ENCODE measurements at places on chromosomes 6 and 20.

GRCh38 chr6:16436550-16436949 lies 198.2 kb downstream of the GMPR start:
- DNase-seq: no peak

GRCh38 chr6:21359926-21360325 lies 233.6 kb upstream of the SOX4 start:
- DNase-seq: no peak

DNA sequence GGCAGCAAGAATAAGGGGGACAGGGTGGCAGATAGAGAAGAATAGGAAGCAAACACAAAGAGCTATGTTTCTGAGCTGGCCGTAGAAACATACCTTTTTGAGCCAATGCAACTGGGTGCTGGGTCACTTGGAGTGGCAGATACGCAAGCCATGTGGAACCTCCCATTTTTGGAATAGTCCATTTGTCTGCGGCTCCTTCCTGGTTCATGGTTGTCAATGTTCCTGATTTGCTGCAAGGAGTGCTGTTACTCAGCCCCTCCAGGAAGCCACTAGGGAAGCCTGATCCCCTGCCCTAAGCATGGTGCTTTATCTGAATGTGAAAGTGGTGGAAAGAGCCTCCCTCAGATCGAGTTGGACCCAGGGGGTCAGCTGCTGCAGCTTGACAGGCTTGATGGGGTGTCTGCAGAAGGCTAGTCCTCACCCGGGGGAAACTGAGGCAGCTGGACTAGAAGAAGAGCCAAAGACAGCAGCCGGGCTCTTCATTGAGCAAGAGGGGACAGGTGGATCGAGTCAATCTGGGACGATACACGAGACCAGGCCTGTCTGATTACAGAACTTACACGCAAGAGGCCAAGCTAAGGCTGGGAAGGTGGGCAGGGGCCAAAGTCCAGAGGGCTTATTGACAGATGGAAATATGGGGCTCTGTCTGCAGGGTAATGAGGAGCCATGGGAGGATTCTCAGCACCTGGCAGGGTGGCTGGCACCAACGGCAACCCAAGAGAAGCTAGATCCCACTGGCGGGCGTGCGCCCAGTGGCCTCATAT lies 57.4 kb upstream of the CTNNBL1 start:
- no peak for DNase-seq

GRCh38 chr6:39169448-39170344 lies 54.7 kb upstream of the SAYSD1 start:
- DNase-seq: no peak

GRCh38 chr6:6497541-6497940 lies 91.0 kb upstream of the LY86 start:
- DNase-seq: no peak

GRCh38 chr20:63212792-63213191 lies 3.1 kb downstream of the YTHDF1 start:
- DNase-seq: no peak

DNA sequence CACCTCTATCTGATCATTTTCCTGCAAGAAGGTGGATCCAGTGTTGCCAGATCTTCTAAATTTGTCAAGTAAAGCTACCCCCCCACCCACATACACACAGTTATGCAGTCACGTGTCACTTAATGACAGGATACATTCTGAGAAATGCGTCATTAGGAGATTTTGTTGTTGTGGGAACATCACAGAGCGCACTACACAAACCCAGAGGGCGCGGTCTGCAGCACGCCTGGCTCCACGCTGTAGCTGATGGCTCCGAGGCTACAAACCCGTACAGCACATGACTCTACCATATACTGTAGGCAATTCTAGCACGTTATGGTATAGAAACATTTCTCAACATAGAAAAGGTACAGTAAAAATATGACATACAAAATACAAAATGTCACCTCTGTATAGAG lies 126.9 kb downstream of the SYCP2 start:
- DNase-seq: no peak

- DNase-seq: no peak
These were observed 40.0 kb downstream of the SNHG17 start for GRCh38 chr20:38395165-38395564.

- DNase-seq: no peak
These were observed 5.3 kb upstream of the TGM2 start for GRCh38 chr20:38170219-38170825.

DNA sequence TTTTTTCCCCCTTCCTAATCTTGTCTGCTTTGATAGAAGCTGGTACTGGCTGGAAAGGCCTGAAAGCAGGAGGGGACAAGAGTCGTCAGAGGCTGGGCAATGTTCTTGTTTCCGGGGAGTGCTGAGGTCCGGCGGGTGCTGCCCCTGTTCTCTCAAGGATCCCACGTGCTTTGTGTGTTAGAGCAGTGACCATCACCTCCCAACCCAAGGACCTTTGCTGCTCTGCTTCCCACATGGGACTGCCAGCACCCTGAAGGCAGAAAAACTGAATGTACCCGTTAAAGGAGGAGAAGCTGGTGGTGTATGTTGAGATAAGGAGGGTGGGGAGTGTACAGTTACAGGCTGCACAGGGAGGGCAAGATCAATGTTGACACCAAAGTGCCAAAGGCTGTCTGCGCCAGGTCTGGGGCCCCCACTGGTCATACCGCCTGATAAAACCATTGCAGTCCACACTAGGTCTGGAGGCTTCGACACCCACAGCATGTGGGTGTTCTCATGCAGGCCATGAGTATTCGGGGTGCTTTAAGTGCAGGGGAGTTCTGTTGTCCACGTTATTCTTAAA lies 15.0 kb downstream of the C20orf173 start:
- no peak for DNase-seq

DNA sequence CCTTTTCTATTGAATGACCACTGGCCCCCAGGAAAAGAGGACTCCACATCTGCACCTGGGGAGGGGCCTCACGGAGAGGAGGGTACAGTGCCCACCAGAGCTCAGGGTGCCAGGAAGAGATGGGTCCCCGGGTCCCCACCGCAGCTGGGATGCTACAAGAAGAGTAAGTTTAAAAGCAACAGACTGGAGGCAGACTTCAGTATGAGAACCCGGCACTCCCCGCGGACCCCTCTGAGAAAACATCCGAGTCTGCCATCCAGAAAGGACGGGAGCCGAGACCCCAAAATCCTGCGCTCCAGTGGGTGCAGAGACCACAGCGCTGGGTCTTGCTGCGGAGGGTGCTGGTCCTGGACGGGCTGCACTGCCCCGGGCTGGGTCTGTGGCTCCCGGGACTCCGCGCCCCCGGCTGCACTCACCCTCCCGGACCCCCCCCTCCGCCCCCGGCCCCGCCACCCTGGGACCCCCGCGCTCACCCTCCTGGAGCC lies 350 bp downstream of the HELZ2 start:
- DNase-seq: no peak

- no peak for DNase-seq
These were observed 30.2 kb downstream of the RRBP1 start for GRCh38 chr20:17651760-17652388.

- DNase-seq: no peak
These were observed 534 bp upstream of the EFCAB8 start for GRCh38 chr20:32858189-32858588.

DNA sequence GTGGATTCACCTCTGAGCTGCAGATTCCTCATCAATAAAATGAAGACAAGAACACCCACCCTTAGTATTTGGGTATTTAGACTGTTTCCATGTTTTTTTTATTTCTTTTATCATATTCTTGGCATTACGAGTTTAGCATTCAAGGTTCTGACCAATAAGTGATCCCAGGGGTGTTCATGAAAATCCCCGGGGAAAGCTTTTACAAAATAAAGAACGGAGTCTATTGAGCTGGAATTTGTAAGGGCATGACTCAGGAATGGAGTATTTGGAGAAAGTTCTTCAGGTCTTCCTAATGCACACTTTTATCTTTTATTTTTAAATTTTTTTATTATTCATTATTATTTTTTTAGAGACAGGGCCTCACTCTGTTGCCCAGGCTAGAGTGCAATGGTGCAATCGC lies 19.4 kb upstream of the TOX2 start:
- DNase-seq: no peak

DNA sequence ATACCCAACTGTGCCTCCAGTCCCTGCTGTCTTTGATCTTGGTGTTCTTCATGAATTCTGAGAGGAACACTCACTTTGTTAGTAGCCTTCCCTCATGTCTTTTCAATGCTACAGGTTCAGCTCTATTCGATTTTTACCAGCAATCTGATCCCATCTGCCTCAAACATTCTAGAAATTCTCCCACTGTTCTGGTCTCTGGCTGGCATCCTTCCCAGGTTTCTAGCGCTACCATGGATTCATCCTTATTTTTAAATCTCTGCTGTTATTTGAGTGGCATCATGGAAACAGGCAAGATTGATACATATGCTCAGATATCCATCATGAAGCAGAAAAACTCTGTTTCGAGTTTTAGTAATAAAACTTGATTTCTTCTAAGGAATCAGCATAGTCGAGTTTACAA lies 94.8 kb downstream of the GRM1 start:
- DNase-seq: no peak

DNA sequence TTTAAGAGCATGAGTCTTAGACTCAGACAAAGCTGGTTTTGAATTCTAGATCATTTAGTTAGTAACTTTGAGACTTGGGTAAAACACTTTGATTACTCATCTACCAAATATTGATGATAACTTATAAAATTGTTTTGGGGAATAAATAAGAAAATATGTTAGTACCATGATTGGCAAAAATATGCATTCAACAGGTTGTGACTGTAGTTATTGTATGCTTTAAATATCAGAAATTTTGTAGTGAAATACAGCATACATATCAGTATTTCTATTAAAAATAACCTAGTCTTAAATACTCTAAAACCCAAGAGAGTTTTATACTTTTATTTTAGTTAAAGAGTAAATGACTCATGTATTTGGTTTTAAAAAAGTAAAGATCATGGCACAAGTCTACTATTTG lies 68.7 kb downstream of the ENPP1 start:
- DNase-seq: no peak

- no peak for DNase-seq
These were observed 44.5 kb upstream of the LAMA4 start for GRCh38 chr6:112298816-112299281.

- DNase-seq: no peak
These were observed 307 bp downstream of the RANBP9 start for GRCh38 chr6:13711324-13711732.

GRCh38 chr6:170162011-170162774 lies 128.7 kb downstream of the DLL1 start:
- DNase-seq: no peak

DNA sequence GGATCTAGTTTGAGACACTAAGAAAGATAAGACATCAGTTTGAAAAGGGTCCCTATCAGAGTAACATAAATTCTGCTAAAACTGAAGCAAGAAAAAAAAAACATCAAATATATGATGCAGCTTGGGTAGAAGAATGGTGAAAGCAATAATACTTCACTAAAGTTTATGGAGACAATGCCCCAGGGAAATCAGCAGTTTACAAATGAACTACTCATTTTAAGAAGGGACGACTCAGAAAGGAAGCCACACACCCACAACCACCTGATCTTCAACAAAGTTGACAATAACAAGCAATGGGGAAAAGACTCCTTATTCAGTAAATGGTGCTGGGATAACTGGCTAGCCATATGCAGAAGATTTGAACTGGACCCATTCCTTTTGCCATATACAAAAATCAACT lies 143.5 kb downstream of the TPBG start:
- no peak for DNase-seq

GRCh38 chr20:47246061-47246777 lies 110.3 kb downstream of the ZMYND8 start:
- no peak for DNase-seq

DNA sequence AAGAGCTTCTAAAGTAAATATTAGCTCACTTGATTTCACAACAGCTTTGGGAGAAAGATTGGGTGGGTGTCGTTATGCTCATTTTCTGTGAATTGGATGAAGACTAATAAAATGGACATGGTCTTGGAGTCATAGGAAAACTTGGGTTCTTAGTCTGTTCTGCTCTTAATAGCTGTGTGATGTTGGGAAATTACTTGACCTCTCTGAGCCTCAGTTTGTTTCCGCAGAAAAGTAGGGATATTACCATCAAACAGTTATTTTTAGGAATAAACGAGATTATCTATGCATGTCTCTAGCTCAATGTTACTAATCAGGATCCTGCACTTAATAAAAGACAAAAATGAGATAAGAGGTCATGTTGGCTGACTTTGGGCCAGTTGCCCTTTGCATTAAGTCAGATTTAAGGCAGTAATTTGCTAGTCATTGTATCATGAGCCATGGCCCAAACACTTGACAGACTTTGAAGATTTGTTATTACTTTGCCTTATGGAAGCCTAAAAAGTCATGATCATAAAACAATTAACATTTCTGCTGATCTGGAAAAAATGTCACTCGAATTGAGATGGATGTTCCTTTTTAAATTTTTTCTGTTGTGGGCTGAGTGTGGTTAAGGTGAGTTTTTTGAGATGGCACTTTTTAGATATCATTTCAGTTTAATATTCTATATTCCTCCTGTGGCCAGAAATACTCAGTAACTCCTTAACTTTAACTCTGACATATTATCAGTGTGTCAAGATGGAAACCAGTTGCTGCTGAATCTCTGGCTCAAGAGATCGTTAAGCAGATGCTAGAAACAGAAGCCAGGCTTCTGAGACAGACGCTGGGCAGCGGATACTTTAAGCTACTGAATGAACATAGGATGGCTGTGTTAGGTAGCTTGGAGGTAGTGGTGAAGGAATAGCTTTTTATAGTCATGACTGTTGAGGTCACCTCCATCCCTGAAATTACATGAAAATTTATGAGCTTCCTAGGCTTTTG lies 291.6 kb downstream of the PHF3 start:
- DNase-seq: no peak

DNA sequence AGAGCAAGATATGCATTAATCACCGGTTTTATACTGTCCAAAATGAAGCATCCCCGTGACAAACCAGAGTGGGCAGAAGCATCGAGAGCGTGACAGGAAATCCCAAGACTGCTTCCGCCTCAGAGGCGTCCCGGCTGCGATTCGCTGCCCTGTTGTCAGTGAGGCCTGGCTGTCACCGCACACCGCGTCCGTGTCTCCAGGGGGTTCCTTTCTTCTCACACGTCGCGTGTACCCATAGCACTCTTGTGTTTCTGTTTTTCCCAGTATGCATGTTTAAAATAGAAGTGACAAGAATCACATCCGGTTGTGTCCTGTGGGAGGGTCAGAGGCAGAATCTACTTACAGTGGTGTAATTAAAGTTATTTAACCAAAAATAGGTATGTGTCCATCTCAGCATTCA lies 8.3 kb upstream of the ADRM1 start:
- no peak for DNase-seq

DNA sequence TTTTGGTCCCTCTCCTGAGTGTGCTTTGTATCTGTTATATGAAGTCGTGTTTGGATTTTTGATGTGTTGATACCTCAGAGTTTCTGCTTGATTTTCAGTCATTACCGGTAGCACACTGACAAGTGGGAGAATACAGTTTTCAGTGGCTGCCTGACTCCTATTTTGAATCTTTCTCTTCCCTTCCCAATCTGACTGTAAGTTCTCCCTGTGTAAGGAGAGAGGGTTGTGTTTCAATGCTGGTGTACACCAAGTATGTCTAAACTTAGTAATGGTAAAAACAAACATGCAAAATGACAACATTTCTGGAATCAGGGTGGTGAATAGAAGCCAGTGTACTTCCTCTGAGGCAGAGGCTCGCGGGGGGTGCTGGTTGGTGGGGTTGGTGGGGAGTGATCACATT lies 103.4 kb downstream of the HIVEP1 start:
- no peak for DNase-seq

Measured in GM12891 (cell line).